Neuronal stem cell (in vitro differentiated cells): ENCODE measurements at places on chromosomes 5 and 9.

DNA sequence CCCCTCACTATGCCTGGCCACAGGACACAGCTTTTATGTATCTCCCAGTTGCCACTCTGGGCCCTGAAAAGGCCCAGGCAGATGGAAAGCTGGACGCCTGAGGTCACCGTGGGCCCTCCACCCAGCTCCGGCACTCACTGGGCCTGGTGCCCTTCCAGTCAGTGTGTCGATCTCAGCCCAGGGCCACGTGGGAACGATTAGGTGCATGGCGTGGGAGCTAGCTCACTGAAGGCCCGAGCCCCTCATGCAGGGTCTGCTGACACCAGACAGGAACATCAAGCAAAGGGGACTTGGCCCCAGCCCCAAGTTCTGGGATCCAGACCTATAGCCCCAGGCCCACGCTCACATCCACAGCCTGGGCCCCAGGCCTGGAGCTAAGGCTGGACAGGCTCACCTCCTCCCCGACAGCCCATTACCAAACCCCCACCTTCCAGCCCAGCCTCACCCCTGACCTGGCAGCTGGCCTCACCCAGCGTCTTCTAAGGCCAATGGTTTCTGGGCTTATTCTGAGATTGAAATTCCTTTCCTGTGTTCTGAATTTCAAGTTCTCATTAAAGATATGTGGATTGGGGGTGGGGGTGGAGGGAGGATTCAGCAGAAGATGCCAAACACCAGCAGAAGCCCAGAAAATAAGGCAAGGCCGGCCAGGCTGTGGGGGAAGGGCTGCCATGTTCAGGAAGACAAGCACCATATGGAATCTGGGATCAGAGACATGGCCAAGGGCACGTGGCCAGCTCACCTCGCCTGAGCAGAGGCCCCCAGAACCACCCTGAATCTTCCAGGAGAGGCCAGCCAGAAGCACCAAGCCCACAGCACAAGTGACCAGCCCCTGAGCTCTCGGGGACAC, 74.5 kb downstream of the ADAMTS2 start:
- no peak for DNase-seq

DNA sequence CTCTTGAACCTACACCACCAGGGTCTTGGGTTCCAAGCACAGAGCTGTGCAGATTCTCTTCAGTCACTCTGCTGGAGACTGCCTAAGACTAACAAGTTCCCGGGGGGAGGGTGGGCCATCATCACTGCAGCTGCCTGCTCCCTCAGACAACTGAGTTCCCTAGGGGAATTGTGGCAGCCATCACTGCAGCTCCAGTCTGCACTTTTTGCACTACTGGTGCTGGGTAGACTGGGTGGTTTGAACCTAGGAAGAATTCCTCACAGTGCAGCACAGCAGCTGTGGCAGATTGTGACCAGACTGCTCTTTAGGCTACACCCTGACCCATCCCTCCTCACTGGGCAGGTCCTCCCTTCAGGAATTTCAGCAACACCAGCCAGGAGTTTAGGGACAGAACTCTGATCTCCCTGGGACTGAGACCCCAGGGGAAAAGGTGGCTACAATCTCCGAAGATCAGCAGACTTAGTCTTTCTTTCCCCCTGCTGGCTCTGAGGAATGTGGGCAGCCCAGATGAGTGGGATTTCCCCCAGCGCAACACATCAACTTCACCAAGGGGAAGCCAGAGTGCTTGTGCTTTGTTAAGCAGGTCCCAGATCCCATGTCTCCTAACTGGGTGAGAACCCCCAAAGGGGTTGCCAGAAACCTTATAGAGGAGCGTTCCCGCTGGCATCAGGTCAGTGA, 30.9 kb upstream of the RGMB start:
- DNase-seq, result no peak

- no peak for DNase-seq
Measured at GRCh38 chr9:133828338-133828997, 90.3 kb upstream of the SARDH start.

DNA sequence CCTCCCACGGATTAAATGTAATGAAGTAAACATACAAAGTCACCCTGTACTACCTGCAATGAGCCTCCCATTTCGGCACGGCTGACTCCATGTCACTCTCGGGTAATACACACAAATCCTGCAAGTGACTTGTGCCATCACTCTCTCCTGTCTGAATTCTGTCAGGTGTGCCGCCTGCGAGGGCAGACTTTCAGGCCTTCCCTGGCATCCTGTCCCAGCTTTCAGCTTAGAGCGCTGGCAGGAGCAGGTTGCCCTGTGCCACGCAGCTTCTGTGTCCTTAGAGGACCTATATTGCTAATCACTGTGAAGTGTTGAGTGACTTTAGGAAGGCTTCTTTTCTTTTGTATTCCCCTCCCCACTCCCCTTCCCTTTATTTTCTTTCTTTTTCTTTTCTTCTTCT, 25.8 kb upstream of the S1PR3 start:
- DNase-seq, result no peak

- no peak for DNase-seq
Measured at GRCh38 chr9:90772386-90772785, 29.2 kb upstream of the SYK start.

DNA sequence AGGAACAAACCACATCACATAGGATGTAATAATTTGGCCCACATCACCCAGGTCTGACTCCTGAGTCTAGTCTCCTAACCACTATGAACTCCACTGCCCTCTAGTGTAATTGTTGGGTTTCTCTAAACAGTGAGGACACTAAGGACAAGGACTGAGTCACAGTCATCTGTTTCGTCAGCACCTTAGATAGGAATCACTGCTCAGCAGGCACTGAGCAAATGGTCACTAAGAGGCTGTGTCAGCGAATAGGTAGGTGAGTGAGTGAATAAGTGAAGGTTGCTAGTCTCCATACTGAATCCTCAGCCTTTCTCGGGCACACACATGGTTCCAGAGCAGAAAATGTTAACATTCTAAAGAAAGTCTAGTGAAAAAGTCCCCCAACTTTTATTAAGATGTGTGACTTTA, 278.6 kb downstream of the SPOCK1 start:
- no peak for DNase-seq
